ENCODE measurements at places on chromosomes 3 and 15.
A peak's percentile ranks its signal among the peaks of the same experiment; 100 is the strongest.

- DNase-seq = no peak
Observed at GRCh38 chr3:12999147-13000140, 73.8 kb downstream of the IQSEC1 start.

GRCh38 chr15:80942746-80943565 lies 46.7 kb downstream of the MESD start:
- peak; percentile 92 for DNase-seq

GRCh38 chr3:161296814-161297213 lies 74.5 kb downstream of the SPTSSB start:
- DNase-seq = no peak

GRCh38 chr15:40334541-40334940 lies 6.2 kb downstream of the CCDC9B start:
- DNase-seq = no peak

Data from LNCaP clone FGC (cell line).